ENCODE measurements at places on chromosomes 7 and 10.

DNA sequence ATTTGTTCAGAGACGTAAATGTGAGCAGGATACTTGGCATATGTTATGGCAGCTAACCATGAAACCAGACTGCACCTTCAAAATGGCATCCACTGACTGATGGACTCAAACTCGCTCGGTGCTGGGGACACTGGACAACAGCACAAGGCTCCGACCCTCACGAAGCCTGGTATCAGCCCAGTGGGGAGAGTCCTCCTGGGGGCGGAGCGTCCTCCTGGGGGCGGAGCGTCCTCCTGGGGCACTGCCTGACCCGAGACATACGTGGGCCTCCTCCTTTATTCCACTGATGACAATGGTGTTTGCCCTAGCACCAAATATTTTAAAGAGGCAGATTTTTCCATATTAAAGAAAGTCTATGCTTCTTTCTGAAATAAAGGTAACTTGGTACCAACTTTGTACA, 39.5 kb downstream of the ESYT2 start:
- DNase-seq, result no peak

GRCh38 chr10:8817299-8817698, 762.8 kb downstream of the GATA3 start:
- DNase-seq, result no peak

DNA sequence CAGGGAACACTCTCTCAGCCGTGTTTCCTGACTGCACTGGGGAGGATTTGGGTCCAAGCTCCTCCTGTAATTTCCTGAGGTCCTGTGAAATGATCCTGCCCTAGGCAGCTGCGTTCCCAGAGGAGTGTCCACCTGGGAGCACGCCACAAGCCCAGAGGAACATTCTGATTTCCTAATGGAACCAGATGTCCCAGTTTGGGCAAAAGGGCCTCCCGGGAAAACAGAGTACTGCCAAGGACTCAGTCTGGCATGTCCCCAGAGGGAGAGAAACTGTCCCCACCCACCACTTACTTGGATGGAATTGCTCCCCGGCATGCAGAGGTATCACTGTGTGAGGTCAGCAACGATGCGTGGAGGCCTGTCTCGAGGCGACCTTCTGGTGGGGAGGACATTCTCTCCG, 34.5 kb downstream of the ASB13 start:
- DNase-seq, result no peak

GRCh38 chr7:7272294-7272693, 90.0 kb downstream of the C1GALT1 start:
- DNase-seq, result no peak

- no peak for DNase-seq
Observed at GRCh38 chr10:14958872-14959220, 342 bp upstream of the MEIG1 start.

DNA sequence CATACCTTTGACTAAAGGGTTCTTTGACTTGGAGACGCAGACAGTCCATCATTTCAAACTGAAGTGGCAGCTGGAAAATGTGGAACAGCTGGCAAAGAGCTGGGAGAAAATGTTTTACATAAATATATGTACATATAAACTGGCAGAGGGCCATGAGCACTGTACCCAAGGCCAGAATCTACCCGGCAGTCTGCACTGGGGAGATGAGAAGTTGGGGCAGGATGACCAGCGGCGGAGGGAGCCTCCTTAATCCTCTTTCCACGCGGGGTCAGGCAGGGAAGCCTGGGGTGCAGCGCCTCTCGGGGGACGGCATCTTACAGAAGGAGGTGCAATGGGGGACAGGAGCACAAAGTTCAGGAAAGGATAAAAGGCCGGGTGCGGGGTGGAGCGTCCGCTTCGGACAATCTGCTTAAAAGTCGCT, 1.3 kb downstream of the GLI3 start:
- DNase-seq, result no peak

GRCh38 chr7:155831807-155832524, 19.7 kb upstream of the SHH start:
- no peak for DNase-seq

GRCh38 chr7:7519528-7519927, 16.1 kb downstream of the COL28A1 start:
- no peak for DNase-seq

GRCh38 chr7:33392148-33392547, 262.8 kb downstream of the BBS9 start:
- DNase-seq, result no peak

GRCh38 chr7:28623105-28623730, 210.9 kb downstream of the CREB5 start:
- DNase-seq, result no peak

GRCh38 chr10:26509307-26509706, 71.2 kb downstream of the APBB1IP start:
- DNase-seq, result no peak

- no peak for DNase-seq
Observed at GRCh38 chr10:21449288-21449966, 76.1 kb downstream of the SKIDA1 start.

DNA sequence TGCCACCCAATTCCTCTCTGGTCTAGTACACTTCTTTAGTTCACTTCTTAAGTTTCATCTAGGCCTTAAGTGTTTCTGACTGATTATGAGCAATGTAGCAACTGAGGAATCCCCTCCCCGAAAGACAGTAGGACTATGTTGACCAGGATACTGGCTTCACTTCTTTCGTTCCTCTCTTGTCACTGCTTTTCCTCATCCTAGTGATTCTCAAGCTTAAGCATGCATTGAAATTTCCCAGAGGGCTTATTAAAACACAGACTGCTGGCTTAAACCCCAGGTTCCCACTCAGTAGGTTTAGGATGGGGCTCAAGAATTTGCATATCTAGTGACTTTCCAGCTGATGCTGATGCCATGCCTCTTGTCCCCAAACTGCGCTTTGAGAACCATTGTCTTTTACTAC, 164.6 kb upstream of the WNT16 start:
- DNase-seq, result no peak

DNA sequence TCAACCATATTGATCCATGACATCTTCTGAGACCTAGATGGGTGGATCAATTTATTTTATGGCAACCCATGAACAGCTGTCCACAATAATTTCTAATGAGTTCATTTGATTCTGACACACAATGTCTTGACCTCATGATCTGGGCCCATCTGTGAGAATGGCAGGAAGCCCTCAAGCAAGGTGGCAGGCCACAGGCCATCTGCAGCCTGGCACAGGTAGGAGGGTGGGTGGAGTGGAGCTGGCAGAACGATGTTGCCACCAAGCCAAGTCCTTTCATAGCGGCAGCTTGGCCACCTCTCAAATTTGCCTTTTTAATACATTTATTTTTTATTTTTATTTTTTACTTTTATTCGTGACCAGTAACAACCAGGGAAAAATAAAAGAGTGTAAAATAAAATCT, 1181.6 kb upstream of the SORCS1 start:
- no peak for DNase-seq

DNA sequence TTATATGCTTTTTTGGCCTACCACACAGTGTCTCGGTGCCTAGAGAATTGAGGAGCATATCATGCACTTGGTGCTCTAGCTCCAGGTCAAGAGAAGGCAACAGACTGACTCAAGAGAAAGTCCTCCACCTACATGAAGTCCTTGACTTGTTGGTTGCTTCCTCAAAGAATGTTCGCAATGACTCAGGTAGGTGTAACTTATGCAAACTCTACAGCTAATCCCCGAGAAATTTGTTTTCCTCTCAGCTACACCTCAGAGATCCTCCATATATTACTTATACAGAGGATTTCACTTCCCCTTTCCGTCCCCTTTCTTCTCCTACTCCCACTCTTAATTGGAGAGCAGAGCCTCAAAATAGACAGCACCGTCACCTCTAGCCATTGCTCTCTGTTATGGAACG, 1013.1 kb downstream of the KCNMA1 start:
- DNase-seq, result no peak

DNA sequence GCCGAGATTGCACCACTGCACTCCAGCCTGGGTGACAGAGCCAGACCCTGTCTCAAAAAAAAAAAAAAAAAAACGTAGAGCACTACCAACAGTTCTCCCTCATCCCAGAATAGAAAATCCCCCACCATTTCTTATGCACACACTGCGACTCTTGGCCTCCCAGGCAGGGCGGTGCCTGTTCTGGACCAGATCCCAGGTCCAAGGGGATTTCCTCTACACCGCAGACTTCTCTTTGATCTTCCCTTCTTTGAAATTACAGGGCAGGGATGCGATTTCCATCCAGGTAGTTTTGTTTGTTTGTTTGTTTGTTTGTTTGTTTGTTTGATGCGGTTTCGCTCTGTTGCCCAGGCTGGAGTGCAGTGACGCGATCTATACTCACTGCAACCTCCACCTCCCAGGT, 91.8 kb downstream of the SEPTIN14 start:
- no peak for DNase-seq
